ENCODE measurements at places on chromosomes 12 and 14. TPM values are rescaled to one million over a fixed set of nuclear protein-coding genes. Genes with fewer than 3 reads are reported as not detected.

The TTC8 gene
- 20.1 TPM for total RNA-seq

The PEX5 gene
- 58.1 TPM for total RNA-seq

The JPH4 gene
- 50.3 TPM for total RNA-seq

The KRT72 gene
- total RNA-seq: 0.23 TPM

The PPP2R5C gene
- 159 TPM for total RNA-seq

The CCDC38 gene
- not detected for total RNA-seq

The CLEC2D gene
- 10.1 TPM for total RNA-seq
